ENCODE measurements at places on chromosomes 11 and 22.
A peak's percentile ranks its signal among the peaks of the same experiment; 100 is the strongest.

DNA sequence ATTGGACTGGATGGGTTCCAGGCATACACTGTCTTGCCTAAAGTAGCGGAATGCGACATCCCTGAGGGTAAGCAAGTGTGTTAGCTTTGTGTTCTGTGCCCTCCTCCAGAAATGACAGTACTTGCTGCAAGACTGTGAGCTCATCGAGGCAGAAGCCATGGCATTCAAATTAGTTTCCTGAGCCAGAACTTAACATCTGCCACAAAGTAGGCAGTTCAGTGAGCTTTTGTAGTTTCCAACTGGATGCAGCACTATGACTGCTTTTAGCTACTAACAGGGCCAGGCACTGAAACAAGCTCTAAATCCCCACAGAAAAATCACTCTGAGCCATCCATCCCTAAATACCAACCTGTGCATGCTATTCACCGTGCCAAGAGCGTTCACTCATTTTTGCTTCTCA is 1.2 kb upstream of the FAR1 start:
- DNase-seq = peak; percentile 37

GRCh38 chr22:27274770-27275449 is 526.6 kb downstream of the MN1 start:
- DNase-seq = no peak

DNA sequence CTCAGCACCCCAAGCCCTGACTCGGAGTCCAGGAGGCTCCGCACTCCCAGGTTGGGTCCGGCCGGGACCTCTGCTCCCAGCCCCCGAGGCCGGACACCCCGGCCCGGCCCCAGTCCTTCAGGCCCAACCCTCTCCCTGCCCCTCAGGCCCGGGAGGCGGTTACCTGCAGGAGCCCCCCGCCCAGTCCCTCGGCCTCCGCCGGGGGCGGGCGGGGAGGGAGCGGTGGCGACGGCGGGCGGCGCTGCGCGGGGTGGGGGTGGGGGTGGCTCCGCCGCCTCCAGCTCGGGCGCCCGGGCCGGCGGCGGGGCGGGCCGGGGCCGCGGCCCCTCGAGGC is 310 bp downstream of the TCF20 start:
- no peak for DNase-seq

DNA sequence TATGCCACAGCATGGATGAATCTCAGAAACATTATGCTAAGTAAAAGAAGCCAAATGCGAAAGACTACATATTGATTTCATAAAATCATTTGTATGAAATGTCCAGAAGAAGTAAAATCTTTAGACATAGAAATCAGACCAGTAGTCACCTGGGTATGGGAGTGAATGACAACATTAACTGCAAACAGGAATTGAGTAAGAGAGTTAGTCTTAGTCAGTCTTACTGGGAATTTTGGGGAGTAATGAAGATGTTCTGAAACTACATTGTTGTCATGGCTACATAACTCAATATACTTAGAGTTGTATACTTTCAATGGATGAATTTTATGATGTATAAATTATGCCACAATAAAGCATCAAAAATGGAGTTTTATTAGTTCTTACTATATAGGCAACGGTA is 107.8 kb upstream of the CHORDC1 start:
- no peak for DNase-seq

DNA sequence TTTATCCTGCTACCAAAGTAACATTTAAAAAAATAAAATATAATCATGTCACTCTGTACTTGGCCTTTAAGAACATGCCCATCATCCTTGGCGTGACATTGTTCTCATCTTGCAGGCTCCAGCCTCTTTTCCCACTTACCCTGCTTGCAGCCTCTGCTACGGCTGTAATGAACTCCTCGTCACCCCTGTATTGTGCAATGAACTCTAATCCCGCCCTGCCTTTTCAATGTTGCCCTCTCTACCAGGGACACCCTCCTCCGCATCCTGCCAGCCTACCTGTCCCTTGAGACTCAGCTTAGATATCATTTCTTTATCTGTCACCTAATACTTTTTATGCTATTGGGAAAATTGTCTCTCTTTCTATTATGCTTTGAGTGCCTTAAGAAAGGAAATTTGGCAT is 12.6 kb upstream of the MMP20 start:
- DNase-seq = no peak

- no peak for DNase-seq
These were observed 626 bp downstream of the TRIM22 start for GRCh38 chr11:5690216-5690615.

DNA sequence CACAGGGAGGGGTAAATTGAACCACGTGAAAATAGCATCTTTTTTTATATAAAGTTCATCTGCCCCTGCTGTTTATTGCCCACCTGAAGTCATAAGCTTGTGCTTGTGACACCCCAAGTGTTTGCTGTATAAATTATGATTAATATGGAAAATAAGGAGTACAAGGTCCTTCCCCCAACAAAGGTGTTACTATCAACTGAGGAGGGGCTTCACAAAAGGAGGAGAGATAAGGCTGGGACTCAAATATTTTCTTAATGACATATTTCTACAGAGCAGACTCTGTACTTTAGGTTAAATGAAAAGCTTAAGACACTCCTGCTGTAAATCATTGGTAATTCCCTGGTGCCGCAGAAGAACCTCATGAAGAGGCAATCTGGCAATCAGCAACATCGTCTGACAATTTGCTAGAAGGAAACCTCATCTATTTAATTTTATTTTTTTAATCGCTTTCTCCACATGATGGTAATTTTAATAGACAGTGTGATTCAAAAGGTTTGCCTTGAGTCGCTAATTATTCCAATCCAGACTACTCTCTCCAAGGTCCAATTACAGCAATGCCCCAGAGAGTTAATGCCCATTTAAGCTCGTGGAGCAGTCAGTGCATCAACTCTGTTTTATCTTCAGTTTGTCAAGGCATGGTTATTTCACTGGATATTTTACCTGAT is 1432.4 kb downstream of the FAM181B start:
- DNase-seq = no peak

- no peak for DNase-seq
These were observed 6.2 kb downstream of the SMTNL1 start for GRCh38 chr11:57543593-57543992.

DNA sequence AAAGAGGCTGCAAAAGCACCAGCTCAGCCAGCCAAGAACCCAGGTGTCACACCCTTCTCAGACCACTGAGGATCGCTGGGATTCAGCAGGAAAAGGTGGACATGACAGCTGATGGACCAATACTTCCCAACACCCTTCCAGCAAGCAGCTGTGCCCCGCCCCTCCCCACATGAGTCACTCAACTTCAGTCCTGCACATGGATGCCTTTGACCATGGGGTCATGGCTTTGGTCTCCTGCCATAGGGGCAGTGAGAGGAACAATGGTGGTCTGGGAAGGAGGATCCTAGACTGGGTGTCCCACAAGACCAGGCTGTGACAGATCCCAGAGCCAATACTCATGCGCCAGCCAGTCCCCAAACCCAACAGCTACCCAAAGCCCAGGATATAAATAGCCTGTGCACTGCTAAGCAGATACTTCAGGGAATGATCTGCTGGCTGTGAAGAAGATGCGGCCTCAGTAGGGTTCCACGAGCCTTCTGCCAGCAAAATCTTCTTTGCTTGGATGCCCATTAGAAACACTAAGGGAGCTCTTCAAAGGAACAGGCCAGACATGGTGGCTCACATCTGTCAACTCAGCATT is 5.5 kb upstream of the RGL4 start:
- no peak for DNase-seq

Measured in NCI-H1092 treated with DMSO at 0.1 percent for 48 hours (cell line).